Lung (tissue), 17 donors: ENCODE measurements at places on chromosomes 4 and X.

- DNase-seq: no peak
These were observed 3.0 kb downstream of the IL21 start for GRCh38 chr4:122617597-122618593.

DNA sequence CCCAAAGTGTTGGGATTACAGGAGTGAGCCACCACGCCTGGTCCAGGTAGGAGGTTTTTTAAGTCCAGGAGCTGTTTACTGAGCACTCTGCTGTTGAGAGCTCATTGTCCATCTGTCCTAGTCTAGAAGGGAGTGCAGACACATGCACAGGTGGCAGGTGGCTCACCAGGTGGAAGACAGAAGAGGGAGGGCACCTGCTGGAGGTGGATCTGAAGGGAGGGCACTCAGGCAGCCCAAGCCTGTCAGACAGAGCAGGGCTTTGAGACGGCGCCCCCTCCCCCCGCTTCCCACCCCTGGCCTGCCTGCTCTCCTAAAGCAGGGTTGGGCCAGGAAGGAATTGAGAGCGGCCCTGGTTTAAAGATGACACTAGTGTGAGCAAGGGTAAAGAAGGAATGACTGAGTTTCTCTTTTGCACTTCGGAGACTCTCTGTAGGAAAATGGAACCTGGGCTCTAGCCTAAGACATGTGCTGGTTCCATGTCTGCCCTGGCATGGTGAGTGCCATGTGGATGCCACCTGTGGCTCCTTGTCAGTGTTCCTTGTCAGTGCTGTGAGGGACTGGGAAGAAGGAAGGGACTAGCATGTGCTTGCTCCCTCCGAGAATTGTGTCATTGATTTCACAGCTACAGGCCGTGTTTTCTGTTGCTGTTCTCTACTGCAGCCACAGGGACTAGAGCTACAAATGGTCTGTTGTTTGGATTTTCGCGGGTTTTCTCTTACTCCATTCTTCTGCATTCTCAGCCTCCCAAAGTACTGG is 108.6 kb downstream of the TNIP2 start:
- DNase-seq: no peak

DNA sequence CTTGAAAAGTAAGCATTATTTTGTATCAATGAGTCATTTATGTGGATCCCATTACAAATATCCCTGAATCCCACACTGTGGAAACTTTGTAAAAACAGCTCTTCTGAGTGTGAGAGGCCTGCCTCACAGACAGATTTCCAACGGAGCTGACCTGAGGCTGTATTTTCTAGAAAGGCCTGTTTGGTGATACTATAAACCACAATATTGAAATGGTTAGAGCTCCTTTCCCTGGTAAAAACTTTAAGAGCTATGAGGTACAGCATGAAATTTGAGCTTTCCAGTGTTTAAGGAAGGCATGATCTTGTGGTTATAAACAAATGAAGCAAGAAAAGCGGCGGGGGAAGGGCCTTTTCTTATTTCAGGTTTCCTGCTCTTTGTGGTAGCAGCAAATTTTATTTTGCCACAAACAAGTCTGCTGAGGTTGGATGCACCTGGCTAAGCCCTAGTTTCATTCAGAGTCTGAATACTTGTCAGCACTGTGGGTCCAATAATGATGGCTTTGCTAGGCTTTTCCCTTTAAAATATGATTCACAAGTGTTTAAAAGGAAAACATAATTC is 86.8 kb upstream of the ETNPPL start:
- DNase-seq: no peak

- no peak for DNase-seq
These were observed 1.0 kb upstream of the OTOP1 start for GRCh38 chr4:4227510-4228355.

GRCh38 chr4:166318810-166319525 is 445.9 kb downstream of the TLL1 start:
- no peak for DNase-seq

GRCh38 chrX:139850968-139851367 is 81.9 kb downstream of the ATP11C start:
- DNase-seq: no peak

DNA sequence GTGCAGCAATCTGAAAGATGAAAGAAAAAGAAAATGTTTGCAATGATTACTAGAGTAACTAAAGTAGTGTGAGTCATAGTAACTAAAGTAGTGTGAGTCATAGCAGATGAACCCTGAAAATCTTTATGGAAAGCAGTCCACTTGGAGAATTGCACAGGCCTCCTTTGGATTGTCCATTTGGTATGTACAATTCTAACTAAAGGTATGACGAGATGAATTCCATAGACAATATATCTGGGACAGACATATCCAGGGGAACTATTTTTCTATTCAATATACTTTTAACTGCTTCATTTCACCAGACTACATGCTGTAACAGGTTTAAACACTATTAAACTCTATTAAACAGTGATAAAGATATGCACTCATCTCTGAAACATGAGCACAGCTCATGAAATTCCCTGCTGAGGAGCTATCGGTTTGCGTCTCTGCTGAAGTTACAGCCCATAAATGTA is 798.7 kb downstream of the PCDH7 start:
- DNase-seq: no peak
